ENCODE measurements at places on chromosomes 12 and 14. TPM values are rescaled to one million over a fixed set of nuclear protein-coding genes. Genes with fewer than 3 reads are reported as not detected.

ANKRD52 gene
- 28.8 TPM for total RNA-seq

SLC48A1 gene
- total RNA-seq: 20.7 TPM

OR6C70 gene
- total RNA-seq: not detected

ADAMTS20 gene
- not detected for total RNA-seq

TMTC2 gene
- 2.9 TPM for total RNA-seq

SCN8A gene
- total RNA-seq: 0.19 TPM

TSHR gene
- total RNA-seq: not detected

KCNH3 gene
- total RNA-seq: 0.97 TPM

EML5 gene
- total RNA-seq: 0.24 TPM

SLC7A7 gene
- 2.3 TPM for total RNA-seq

SSTR1 gene
- total RNA-seq: 0.59 TPM

DCD gene
- total RNA-seq: not detected

CNOT2 gene
- 44.0 TPM for total RNA-seq

NTS gene
- not detected for total RNA-seq

GPR132 gene
- 0.73 TPM for total RNA-seq

DNA sequence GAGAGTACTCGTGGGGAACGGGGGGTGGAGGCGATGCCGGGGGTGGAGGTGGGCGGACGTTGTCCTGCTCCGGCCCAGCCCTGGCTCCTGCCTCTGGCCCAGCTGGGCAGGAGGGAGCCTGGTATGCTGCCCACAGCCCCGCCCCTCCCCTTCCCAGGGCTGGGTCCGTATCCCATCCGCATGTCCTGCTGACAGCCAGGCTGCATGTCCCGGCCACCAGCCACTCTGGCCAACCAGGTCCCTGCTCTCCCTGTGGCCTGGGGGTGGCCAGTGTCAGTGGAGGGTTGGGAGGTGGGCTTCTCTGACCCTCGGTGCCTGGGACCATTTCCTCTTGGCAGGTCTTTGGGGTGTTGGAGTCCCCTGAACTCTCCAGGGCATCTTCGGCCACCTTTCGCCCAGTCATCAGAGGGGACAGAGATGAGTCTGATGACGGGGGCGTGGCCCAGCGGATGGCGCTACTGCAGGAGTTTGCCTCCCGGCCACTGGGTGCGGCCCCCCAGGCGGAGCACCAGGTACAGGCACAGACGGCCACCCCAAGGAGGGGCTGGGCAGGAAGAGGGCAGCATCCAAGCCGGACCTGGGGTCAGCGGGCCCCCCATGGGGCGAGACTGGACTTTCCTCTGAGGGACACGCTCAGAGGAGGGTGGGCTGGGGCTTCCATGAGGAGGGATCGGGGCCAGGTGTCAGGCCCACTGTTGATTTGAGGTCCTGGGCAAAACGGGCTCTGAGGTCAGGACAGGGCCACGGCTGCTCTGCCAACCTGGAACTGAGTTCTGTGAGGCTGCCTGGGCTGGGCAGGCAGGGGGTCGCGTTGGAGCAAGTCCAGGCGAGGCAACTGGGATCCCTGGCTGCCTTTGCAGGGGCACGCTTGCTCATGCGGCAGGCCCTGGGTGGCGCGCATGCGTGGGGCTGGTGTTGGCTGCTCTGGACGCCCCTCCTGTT is 20.2 kb downstream of the CEP170B start:
- DNase-seq: no peak

DNA sequence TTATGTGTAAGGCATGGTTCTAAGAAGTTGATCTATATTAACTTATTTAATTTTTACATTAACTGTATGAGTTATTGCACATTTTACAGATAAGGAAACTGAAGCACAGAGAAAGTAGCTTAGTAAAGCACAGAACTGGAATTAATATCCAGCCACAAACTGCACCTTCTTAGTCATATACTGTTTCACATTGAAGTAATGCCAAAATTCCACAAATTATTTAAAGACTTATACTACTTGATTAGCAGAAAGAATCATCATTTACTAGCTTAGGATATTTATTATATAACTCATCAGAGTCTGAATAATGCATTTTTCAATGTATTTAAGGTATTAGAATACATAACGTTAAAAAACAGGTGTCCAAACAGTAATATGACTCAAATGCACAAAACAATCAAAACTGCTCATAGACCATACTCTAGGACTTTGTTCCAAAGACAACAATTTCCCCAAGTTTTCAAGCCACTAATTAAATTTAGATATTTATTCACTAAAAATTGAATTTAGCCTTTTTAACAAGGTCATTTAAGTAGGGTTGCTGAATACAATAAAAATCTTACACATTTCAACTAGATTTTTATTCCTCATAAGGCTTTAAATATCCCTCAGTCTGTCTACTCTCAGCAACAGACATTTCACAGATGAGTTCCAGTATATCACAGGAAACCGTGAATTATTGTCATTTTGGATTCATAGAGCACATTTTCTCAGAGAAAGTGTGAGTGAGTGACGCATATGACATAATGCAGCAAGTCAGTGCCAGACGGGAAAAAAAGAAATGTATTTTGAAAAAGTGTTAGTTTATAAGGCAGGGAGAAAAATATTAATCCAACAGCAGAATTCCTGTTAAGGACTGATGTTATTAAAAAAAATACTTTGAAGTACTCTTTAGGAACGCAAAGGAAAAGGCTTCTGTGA is 782.5 kb downstream of the TMTC2 start:
- no peak for DNase-seq

- DNase-seq: no peak
These were observed 263.2 kb downstream of the RAD51B start for GRCh38 chr14:68082698-68083291.

GRCh38 chr14:92549859-92550230 is 36.3 kb downstream of the RIN3 start:
- DNase-seq: no peak

DNA sequence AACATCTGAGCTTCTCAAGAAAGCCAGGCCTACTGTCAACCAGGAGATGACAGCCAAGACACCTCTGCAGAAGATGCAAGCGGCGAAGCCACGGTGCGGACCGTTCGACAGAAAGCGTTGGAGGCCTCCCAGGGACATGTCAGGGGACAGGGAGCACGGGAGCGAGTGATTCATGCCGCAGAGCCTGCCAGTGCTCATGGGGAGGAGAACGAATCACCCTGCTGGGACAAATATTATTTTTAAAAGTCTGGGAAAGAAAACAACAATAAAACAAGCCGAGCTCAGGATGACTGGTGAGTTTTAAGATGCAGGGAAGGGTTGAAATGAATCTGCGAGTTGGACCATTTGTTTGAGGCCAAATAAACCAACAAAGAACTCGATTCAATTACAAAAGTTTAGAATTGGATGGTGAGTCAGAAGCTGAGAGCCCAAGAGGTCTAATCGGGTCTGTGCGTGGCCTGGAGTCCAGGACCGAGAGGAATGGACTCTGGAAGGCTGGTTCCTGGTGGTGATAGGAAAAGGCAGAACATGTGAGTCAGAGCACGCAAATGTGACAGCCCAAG is 91.0 kb downstream of the RBM19 start:
- no peak for DNase-seq

- DNase-seq: no peak
These were observed 51.2 kb upstream of the DAAM1 start for GRCh38 chr14:59137256-59137655.

DNA sequence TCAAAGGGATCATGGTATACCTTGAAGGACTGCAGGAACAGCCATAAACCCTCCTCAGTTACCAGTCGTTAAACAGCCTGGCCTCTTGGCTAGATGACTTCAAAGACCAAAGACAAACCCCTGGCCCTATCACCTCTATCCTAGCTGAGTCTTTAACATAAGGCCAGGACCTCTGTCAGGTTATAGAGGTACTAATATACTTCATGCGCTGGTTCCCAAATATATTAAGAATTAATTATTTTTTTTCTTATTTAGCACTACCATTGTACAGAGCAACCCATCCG is 459.8 kb downstream of the RAD51B start:
- no peak for DNase-seq

GRCh38 chr12:53626702-53627169 is 554 bp upstream of the ATF7 start:
- no peak for DNase-seq

GRCh38 chr14:95353664-95354063 is 34.0 kb upstream of the CLMN start:
- no peak for DNase-seq

- no peak for DNase-seq
These were observed 1940.0 kb upstream of the SEL1L start for GRCh38 chr14:83473416-83474235.

- no peak for DNase-seq
These were observed 78.2 kb downstream of the RALGAPA1 start for GRCh38 chr14:35730871-35731270.

DNA sequence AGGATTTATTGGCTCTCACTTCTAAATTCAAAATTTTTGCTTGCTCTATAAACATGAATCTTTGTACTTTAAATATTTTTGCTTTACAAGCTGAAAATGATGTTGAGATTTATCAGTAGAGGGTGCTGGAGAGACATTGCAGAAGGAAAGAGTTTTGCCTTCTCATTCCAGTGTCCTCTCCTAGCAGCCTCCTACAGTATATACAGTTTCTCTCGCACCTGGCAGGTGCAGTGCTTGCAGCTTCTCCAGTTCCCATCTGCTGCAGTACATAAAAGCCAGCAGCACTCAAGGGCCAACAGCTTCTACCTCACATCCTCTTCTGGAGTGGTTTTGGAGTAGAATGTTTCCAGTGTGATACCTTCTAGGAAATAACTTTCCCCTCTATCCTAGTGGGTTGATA is 601.8 kb upstream of the ATXN7L3B start:
- DNase-seq: no peak

- DNase-seq: no peak
These were observed 58.8 kb upstream of the DYNC1H1 start for GRCh38 chr14:101905614-101906013.

GRCh38 chr14:45194964-45195363 is 58.0 kb downstream of the MIS18BP1 start:
- no peak for DNase-seq

DNA sequence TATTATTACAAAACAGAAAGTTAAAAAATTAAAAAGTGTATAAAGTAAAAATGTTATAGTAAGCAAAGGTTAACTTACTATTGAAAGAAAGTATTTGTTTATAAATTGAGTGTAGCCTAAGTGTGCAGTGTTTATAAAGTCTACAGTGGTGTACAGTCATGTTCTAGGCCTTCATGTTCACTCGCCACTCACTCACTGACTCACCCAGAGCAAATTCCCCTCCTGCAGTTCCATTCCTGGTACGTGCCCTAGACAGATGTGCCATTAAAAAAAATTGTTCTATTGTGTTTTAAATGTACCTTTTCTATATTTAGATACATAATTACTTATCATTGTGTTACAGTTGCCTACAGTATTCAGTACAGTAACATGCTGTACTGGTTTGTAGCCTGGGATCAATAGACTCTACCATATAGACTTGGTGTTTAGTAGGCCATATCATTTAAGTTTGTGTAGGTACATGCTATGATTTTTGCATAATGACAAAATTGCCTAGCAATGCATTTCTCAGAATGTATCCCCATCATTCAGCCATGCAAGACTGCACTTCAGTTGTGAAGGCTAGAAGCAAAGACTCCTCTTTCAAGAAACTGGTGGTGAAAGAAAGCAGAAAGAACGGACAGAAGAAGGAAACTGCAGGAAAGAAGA is 100.6 kb downstream of the DACT1 start:
- no peak for DNase-seq

GRCh38 chr12:16604596-16605252 is 1.2 kb downstream of the LMO3 start:
- DNase-seq: no peak

GRCh38 chr14:23951590-23952201 is 1.9 kb upstream of the DHRS4 start:
- no peak for DNase-seq

DNA sequence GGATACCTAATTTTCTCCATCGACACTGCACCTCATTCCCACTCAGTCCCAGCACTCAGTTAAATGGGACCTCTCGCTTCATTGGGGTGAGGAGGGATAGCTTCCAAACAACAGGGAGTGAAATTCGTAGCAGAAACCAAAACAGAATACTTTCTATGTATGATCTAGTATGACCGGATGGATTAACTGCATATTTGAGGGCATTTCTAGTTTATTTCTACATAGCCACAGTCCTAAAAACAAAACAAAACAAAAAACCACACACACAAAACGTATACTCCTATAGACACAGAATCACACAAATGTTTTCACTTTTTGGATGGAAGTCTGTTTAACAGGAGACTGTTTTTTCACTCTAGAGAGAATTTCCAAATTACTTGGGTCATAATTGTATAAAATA is 307.5 kb upstream of the FKBP4 start:
- DNase-seq: no peak

- no peak for DNase-seq
These were observed 1098.0 kb downstream of the BCL11B start for GRCh38 chr14:98174041-98174440.

DNA sequence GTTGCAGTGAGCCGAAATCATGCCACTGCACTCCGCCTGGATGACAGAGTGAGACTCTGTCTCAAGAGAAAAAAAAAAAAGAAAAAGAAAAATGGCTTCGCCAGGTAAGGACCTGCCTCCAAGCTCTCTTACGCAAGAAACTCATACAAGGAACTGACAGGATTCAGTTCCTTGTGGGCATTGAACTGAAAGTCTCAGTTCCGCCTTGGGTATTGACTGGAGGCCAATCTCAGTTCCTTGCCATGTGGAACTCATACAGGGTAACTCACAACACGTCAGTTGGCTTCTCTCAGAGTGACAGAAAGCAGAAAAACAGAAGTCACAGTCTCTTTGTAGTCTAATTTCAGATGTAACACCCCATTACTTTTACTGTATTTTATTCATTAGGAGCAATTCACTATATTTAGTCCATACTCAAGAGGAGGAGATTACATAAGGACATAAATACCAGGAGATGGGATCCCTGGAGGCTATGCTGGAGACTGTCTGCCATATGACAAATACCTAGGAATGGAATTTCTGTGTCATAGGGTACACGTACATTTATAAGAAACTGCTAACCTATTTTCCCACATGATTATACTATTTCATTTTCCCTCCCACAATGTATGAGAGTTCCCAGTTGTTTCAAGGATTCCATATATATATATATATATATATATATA is 11.4 kb upstream of the NOPCHAP1 start:
- DNase-seq: no peak

GRCh38 chr12:26692407-26692806 is 140.6 kb downstream of the ITPR2 start:
- DNase-seq: no peak
